ENCODE measurements at places on chromosomes 3 and 15.

DNA sequence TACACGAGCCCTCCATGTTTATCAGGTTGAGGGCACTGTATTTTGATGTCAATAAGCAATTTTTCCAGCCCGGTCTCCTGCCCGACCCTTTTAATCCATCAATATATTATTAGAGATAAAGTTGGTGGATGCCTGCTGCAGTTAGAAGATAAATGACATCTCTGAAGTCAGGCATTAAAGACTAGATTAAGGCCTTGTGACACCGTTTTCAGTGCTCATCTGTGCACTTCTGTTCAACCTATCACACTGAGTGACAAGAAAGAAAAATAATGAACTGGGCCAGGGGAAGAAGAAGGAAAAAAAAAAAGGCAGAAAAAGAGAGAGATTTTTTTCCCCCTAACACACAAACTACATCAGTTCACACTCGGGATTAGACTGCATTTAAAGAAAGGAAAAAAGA is 371.8 kb downstream of the IL20RB start:
- DNase-seq: no peak

DNA sequence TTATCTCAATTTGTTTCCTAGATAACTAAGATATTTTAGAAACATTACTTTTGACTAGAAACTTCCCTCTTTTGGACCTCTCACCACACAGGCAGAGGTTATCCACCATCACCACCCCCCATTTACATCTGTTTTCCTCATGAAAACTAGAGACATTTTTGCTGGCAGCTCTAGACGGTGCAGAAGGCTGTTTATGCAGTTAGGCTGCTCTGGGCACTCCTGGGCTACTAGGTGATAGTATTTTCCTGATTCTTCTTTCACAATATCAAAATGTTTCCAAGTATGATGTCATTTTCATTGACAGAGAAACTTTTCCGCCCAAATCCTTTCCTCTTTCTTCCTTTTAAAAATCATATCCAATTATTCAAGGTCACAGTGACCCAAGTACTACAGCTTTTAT is 67.1 kb downstream of the PLOD2 start:
- no peak for DNase-seq

DNA sequence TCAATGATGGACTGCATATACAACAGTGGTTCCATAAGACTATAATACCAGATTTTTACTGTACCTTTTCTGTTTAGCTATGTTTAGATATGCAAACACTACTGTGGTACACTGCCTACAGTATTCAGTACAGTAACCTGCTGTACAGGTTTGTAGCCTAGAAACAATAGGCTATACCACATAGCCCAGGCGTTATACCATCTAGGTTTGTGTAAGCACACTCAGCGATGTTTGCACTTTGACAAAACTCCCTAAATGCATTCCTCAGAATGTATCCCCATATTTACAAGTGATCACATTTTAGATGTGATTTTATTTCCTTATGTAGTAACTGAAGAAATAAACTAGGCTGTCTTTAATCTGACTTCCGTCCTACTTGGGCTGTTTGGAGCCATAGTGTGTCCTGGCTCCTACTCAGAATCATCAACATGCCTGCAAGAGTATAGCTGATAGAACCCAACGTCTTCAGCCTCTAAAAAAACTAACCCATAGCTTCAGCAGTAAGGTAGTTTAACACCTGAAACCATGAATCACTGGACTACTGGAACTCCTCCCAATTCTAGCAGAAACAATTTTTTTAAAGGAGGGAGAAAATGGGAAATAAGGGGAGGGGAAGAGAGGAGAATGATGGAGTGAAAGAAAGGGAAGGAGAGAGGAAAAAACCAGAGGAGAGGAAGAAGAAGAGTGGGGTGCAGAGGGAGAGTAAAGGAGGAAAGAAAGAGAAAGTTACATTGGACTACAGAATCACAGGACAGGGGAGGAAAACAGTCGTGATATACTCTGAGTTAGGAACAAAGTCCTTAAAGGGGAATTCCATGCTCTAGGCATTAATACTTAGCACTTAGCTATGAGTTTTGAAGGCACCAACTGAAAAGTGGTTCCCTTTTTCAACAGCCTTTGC is 67.7 kb upstream of the PLXND1 start:
- DNase-seq: no peak

GRCh38 chr3:67288466-67289106 is 290.5 kb downstream of the KBTBD8 start:
- DNase-seq: peak; percentile 14

- no peak for DNase-seq
Measured at GRCh38 chr3:66253790-66254620, 33.2 kb downstream of the SLC25A26 start.

DNA sequence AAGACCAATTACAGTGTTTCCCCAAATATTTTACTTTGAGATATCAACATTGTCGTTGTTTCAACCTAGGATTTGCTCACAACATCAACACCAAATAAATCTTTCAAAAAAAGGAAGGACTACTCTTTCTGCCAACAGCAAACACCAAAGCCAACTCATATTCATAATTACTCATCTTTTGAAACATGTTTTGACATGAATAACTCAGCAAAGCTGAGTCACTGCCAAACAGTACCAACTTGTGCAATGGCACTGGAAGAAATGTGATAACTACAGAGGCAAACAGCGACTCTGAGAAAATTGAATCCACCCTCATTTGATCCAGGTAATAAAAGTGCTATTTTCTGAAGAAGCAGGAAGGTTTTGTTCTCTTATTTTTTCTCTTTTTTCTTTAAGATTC is 67.2 kb downstream of the PEX5L start:
- peak; percentile 64 for DNase-seq

DNA sequence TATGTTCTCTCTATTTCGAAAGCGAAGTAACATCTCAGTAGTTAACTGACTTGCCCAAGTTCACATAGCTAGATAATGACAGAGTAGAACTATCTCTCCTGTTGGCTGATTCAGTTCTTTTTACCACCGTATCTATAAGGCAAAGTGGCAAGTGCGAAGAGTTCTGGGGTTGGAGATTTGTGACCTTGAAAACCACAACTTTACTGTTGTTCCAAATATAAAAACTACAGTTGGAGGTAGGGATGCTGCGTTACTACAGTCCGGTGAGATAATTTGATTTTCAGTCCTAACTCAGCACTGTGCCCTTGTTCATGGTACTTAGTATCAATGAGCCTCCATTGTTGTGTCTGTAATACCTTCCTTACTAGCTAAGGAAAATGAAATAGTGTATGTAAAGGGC is 71.2 kb upstream of the GOLGA8B start:
- no peak for DNase-seq

- DNase-seq: no peak
Measured at GRCh38 chr15:33785366-33785765, 182.9 kb upstream of the CHRM5 start.

- DNase-seq: no peak
Measured at GRCh38 chr3:63975723-63976122, 47.6 kb downstream of the PSMD6 start.

- DNase-seq: no peak
Measured at GRCh38 chr15:39966521-39966920, 32.6 kb downstream of the EIF2AK4 start.

- no peak for DNase-seq
Measured at GRCh38 chr3:150407051-150407807, 869 bp upstream of the TSC22D2 start.

- no peak for DNase-seq
Measured at GRCh38 chr3:179330438-179330837, 7.6 kb downstream of the ZNF639 start.

DNA sequence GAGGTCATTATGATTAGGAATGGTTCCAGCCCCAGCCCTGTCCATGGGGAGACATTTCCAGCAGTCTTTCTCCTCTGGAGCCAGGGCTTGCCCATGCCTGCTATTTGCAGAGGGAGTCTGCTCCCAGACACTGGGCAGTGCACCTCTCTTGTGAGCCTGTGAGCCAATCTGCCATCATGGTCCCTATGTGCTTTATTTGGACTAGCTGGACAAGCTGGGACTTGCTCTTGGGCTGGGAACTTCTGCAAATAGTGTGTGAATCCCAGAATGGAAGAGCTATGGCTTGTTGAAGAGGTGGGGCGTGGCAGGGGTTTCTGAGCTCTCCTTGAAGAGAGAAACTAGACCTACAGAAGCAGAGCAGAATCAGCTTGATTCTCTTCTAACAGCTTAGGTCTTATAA is 53.7 kb upstream of the KY start:
- no peak for DNase-seq

DNA sequence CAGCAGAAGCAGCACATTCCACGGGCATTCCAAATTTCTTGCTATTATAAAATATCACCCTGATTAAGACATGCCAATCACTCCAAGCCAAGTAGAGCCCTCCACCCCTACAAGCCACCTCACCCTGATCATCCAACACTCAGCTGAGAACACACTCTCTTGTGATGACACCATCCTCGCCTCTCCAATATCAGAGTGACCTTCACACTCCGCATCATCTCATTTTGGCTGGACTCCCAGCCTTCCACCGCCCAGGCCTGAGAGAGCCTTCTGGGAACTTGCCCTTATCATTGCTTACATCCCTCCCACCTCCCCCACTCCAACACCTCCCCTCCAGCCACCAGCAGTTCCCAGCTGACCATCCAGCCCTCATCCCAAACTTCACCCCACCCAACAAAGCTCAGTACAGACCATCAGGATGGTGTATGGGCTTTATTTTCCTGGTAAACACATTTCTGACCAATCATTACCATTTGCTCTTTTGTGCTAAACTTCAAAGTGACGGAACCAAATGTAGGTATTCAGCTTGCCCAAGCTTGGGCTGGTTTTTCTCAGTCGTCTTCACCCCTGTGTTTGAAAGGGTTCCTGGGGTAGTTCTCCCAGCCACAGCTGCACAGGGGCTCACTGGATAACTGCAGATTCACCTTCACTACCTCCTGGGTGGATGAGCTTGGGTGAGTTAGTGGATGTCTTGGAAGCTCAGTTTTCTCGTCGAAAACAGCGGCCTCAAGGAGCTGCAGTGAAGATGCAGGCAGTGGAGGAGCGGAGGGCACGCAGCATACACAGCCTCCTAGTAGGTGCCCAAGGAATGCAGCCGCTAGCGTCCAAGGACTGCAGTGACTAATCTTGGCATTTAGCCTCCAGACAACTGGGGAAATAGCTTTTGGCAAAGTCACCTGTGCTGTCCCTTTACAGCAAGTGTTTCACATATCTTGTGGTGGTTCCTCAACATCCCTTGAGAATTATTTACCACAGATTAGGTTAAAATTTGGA is 115.1 kb downstream of the LIPC start:
- no peak for DNase-seq

GRCh38 chr3:8324747-8325146 is 176.9 kb upstream of the LMCD1 start:
- peak; percentile 37 for DNase-seq

- DNase-seq: no peak
Measured at GRCh38 chr3:128266453-128266852, 113.2 kb downstream of the EEFSEC start.

GRCh38 chr3:60384341-60384740 is 866.9 kb downstream of the FHIT start:
- no peak for DNase-seq

GRCh38 chr3:33141006-33141405 is 27.2 kb downstream of the CRTAP start:
- DNase-seq: no peak

GRCh38 chr15:29094711-29095110 is 174.9 kb downstream of the NSMCE3 start:
- DNase-seq: no peak

DNA sequence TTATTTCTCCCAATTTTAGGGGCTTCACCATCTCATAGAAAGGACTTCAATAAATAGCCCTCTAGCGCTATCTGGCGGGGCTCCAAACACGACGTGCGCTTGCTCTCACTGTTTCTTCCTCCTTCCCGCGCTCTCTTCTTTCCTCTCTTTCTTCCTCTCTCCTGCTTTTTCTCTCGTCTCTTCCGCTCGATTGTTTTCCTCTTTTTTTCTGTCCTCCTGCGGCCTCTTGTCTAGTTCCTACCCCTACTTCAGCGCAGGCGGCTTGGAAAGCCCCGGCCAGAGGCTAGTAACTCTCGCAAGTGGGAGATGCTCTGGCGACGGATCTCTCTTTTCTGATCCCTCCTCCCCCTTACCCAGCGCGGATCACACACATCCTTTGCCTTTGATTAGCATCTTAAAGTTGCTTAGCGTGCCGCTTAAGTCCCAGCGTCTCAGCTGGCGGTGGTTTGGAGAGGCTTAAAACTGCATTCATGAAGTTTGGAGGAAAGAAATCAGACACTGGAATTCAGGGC is 6.2 kb upstream of the MEIS2 start:
- no peak for DNase-seq

- no peak for DNase-seq
Measured at GRCh38 chr3:149620291-149621020, 37.4 kb downstream of the WWTR1 start.

DNA sequence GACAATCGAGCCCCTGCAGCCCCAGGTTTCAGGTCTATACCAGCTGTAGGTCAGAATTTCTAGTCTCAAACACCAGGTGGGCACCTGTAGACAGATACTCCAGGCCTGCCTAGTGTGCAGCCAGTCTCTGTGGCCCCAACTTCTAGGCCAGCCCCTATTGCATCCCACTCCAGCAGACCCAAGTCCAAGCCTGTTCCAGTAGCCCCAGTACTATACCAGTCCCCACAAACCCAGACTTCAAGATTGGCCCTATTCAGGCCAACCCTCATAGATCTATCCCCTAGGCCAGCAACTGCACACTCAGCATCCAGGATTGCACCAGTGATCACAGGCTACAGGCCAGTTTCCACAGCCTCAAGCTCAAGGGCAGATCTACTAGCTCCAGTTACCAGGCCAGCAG is 344.0 kb downstream of the PYDC2 start:
- no peak for DNase-seq

- no peak for DNase-seq
Measured at GRCh38 chr3:137471130-137471529, 293.0 kb upstream of the SOX14 start.

- no peak for DNase-seq
Measured at GRCh38 chr15:33132233-33132580, 62.3 kb downstream of the FMN1 start.

DNA sequence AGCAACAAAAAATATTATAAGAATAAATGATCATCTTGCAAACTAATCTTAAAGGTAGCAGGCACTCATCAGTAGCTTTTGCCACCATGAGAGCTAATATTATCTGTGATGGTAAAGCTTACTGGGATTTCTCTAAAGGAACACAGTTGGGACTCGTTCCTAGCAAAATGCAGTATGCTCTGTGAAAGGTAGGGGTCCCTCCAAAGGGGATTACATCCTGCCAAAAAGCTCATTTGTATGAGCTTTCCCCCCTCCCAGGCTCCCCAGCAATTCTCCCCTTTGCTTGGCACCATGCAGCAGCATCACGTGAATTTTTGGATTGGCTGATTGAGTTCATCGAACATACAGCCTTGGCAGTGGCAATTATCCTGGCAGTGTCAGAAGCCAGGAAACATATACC is 361.0 kb upstream of the PLSCR5 start:
- no peak for DNase-seq

DNA sequence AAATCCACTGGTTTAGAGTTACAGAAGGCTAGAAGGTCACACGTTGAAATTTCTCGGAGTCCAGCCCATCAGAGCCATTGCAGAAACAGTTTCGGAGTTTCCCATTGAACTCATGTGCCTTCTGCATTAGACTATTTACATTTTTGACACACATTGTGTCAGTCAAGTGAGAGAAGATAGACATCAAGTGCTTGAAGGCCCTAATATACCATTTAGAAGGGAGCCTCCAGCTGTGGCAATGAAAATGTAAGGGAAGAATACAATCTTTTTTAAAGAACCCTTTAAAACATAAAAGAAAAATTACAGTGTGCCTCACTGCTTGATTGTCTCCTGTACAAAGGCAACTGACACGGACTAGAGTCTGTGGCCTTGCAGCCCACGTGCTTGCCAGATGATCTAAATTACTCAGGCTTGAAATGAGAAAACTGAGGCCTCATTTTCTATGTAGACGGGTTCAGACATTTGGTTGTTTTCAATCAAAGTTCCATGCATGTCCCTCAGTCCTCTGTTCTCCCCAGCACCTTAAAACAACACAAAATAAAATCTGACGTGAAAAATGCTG is 650.5 kb downstream of the ROBO2 start:
- no peak for DNase-seq
